Brain microvascular endothelial cell (primary cell): ENCODE measurements at places on chromosomes 6 and 20.

- DNase-seq: no peak
These were observed 152.8 kb downstream of the TAF4 start for GRCh38 chr20:61912665-61913422.

- DNase-seq: peak; percentile 97
These were observed 36.4 kb downstream of the MYLK4 start for GRCh38 chr6:2714111-2714895.

- no peak for DNase-seq
These were observed 607.1 kb downstream of the COL12A1 start for GRCh38 chr6:74598462-74599393.

DNA sequence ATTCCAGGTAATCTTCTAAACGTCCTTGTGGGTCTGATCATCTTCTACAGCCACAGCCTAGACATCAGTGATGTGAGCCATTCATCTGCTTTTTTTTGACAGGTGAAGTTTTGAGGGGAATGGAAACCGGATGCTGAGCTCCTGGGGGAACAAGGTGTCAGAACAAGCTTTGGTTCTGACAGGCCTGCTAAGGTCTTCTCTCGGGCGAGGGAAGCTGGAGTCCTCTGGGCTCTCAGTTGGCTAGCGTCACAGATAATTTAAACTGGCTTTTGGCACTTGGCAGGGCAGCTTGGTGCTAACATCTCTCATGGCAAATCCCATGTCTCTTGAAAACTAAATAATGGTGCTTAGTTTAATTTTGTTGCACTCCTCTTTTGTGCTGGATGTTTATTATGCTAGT lies 8.4 kb upstream of the AIG1 start:
- no peak for DNase-seq

GRCh38 chr6:131317516-131317915 lies 182.2 kb downstream of the AKAP7 start:
- DNase-seq: no peak

GRCh38 chr20:48292806-48293205 lies 507.5 kb upstream of the SULF2 start:
- DNase-seq: no peak

GRCh38 chr6:157841211-157841840 lies 18.3 kb downstream of the SNX9 start:
- no peak for DNase-seq

DNA sequence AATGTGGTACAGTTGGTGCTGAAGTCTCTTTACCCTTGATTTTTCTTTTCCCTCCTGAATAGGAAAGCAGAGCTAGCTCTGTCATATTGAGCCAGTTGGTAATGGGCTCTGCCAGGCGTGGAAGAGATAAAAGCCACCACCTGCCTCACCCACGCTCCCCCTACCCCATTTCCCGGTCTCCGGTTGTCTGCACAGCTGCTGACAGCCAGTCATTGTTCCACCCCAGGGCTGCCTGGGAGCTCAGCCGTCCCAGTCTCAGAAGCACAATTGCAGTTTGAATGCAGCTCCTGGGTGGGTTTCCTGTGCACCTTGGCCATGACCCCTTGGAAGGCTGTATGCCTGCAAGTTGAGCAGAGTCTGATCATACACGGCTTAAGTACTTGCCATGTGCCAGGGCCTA lies 675.2 kb upstream of the FLRT3 start:
- DNase-seq: no peak

GRCh38 chr6:94859924-94860323 lies 717.4 kb upstream of the MANEA start:
- DNase-seq: no peak

- DNase-seq: no peak
These were observed 7.4 kb downstream of the PPP1R16B start for GRCh38 chr20:38812709-38813573.

DNA sequence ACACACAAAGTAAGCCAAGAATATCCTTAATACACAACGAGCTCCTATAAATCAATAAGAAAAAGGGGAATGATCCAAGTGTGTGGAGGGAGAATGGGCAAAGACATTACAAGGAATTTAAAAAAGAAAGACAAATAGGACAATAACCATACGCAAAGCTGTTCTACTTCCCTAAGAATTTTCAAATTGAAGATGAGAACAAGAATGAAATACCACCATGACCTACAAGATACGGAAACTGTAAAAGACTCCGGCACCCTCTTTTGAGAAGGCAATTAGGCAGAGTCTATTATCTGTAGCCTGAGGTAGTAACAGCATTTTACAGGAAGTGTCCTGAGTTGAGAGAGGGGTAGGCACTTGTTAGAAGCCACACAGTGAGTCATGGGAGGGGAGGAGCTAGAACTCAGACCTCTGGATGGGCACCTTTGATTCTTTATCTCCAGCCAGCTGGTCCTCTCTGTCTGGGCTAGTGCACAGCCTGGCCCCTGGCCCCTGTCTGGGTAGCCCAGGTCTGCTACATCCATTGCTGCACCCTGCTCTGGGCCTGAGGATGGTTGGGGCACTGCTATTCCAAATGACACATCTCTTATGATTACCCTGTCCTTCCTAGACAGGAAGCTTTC lies 15.3 kb downstream of the RSPO4 start:
- DNase-seq: no peak

DNA sequence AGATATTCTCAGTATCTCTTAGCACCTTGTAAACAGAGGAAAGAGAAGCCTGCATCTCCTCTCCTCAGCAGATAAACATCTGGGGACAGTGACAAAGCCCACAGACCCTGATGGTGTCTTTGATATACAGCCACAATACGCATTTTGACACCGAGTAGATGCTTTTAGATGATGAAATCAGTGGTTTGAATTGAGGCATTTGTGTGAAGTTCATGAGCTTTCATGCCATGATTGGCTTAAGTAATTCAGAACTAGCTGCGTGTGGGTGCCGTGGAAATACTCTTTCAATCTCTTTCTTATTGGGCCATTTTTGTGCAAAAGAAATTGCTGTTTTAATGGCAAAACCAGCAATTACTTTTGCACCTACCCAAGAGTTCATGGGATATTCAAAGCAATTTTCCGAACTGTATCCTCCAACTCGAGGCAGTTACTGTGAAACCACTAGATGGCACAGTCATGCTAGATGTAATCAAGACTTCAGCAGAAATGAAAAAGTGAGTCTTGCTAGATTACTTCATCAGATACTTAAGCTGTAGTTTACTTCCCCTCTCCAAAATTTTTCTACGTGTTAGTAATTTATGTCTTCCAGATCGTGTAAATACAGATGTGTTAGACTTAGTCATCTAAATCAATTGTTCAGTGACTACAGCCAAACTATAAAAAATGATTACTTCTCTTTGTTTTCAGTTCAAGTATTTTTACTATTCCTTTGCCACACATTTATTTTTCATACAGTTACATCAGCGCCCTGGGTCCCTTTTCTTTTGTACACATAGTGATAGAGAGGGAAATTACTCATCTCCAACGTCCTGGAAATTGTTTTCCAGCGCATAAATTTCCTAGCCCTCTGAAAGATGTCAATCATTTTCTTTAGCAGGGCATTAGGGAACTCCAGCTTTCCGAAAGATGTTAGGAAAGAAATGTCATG lies 49.4 kb downstream of the IYD start:
- DNase-seq: peak; percentile 69

DNA sequence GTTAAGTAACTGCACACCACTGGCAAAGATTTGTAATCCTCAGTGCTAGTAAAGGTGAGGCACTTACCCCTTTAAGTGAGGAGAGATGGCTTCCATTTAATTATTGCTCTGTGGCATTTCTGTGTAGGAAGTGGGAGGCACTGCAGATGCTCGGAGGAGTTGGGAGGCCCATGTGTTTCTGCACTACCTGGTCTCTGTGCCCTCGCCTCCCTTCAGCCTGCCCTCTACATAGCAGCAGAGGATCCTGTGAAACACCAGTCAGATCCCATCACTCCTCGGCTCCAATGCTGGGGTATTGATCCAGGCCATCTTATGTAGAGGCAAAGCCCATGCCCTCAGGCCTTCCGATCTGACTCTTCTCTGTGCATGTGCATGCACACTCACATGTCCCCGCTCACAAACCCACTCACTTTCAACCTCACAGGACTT lies 67.0 kb downstream of the SLX4IP start:
- DNase-seq: no peak

DNA sequence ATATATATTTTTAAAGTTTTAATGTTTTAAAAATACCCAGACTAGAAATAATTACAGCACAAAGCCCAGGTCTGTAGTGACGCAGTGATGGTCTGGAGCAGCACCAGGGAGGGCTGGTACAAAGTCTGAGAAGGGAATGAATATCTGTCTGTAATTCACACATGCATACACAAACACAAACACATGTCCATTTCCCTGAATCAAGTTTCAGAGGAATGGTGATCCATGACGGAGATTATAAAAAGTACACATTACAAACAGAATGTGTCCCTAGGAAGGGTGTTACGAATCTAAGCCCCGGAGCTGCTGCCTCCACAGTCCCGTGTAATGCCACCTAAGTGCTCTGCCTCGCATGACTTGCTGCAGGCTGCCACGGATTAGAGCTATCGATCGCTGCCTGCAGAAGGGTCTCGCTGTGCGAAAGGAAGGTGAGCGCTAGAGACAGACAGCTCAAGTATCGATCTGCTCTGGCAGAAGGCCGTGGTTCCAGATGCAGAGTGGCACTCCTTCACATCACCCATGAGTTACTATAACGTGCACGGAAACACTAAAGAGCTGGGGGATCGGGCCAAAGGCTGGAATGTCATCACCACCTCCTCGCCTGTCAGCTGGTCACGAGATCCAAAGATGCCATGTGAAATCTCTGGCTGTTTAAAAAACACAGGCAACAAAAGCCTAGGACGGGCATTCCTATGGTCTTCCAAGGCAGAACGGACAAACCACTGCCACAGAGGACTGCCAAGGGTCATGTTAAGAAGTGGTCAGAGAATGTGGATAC lies 87.1 kb downstream of the INSM1 start:
- DNase-seq: no peak

- peak; percentile 8 for DNase-seq
These were observed at the start of gene C6orf62 for GRCh38 chr6:24719125-24719971. Gene C6orf62 (minus strand): TSS chr6:24719154. CDS start chr6:24718668, 486 bp downstream.
